T-helper 17 cell (primary cell): ENCODE measurements at places on chromosomes 3 and 15. TPM values are rescaled to one million over a fixed set of nuclear protein-coding genes. Genes with fewer than 3 reads are reported as not detected.

DNA sequence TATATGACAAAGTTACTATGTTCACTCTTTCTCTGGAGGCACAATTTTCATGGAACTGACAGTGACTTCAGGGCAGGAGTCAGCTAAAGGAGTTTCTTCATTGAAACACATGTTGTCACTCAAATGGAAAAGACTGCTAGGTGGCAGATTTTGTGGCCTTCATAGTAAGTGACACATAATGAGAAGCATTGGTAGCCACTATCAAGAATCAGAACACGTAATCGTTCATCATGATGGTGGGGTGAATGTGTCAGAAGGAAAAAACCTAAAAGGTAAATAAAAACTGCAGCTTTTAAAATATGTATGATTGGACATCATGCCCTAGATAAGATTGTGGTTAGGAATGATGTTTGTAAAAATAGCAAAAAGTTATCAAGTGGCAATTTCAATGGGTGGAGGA lies 1491.0 kb downstream of the SI start:
- DNase-seq, result no peak

DNA sequence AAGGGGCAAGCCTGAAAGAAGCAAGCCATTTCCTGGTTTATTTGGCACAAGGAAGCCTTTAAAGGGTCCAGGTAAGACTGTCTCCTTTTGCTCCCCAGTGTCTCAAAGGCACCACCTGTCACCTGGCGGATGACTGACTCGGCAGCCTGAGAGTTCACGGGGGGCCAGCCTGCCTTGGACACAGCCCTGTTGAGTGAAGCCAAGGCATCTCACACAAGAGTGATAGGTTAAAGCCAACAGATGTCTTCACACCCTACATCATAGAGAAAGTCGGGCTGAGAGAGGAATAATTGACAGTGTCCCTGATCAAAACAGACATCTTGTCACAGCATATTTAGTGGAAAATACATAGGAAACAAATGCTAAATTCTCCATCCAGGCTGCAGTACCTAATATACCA lies 28.2 kb upstream of the LIPC start:
- DNase-seq, result no peak

DNA sequence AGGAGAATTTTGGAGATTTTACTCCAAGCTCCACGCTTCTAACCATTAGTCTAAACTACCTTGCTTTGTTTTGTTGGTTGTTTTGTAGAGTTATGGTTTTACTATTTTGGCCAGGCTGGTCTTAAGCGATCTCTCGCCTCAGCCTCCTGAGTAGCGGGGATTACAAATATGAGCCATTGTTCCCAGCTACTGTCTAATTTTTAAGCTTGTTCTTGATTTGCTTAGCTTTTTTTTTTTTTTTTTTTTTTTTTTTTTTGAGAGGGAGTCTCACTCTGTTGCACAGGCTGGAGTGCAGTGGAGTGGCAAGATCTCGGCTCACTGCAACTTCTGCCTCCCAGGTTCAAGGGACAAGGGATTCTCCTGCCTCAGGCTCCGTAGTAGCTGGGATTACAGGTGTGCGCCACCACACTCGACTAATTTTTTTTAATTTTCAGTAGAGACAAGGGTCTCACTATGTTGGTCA lies 28.5 kb downstream of the EFCAB12 start:
- DNase-seq, result no peak

GRCh38 chr3:150494411-150494977 lies 51.8 kb downstream of the SERP1 start:
- DNase-seq, result no peak

- no peak for DNase-seq
Measured at GRCh38 chr3:112096176-112096575, 10.0 kb downstream of the C3orf52 start.

- DNase-seq, result no peak
Measured at GRCh38 chr15:79163395-79163794, 72.8 kb upstream of the RASGRF1 start.

GRCh38 chr15:85828874-85829273 lies 34.1 kb upstream of the KLHL25 start:
- no peak for DNase-seq

DNA sequence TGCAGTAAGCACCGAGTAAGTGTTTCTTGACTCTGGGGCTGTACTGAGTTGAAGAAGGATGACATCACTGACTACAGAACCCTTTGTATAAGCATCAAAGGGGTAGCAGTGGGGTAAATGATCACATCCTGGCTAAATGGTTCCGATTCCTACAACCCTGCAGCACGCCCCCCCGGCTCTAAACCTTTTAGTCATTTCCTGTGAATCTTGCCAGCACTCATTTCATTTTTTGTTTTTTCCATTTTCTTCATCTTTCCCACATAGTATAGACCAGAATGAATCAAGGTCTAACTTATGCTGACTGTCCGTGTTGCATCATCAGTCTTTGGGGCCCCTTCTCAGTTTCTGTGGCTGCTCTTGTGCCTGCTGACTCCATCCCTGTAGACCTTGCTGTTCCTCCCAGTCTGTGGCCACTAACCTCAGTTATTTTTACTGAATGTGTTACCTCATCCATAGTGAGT lies 383.1 kb upstream of the TPRG1 start:
- DNase-seq, result no peak

- DNase-seq, result no peak
Measured at GRCh38 chr3:153442799-153443487, 280.9 kb downstream of the RAP2B start.

DNA sequence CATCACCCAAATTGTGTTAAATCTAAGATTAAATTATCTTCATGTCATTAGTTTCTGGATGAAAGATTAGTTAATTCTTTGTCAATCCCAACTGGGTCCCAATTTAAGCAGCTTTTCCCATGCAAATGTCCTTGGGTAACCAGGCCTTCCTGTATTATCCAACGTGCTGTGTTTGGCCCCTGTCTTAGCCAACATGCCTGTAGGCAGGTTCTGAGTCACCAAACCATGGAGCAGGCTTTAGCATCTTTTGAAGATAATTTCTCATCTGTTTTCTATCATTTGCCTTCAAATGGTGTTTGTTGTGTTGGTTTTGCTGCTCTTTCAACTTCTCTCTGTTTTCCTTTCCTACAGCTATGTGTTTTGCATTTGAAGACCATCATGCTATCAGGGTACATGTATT lies 216.2 kb downstream of the ITPR1 start:
- DNase-seq, result no peak

DNA sequence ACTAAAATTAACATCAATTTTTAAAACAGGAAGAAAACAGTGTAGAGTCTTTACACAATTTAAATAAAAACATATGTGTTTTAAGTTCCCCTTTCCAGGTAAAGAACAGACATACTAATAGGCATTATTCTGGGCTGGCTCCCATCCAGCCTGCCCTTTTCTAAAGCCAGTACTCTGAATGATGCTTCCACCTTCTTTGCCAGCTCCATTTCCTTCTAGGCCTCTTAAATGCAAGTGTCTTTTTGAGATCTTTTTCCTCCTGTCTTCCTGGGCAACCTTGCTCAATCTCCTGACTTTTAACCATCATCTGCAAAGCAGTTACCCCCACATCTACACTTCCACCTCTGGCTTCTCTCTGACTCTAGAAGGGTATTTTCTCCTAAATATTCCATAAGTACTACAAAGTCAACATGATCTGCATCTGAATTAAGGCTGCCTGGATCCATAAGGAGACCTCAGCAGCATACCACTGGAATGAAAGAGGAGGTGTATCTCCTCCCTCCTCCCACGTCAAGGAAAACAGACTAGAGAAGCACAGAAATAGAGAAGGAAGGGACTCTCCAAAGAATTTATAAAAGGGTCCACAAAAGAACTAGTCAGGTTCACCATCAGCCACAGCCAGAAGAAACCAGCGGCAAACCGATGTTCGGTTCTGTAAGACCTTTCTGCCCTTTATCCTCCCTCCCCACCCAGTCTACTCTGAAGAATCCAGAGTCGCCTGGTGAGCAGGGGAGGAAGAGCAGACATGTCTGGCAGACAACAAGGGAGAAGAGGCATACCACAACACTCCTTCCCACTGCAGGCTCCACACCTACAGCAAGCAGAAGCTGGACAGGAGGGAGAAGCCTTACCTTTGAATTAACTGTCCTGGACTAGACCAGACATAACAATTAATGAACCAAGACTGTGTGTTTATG lies 47.1 kb downstream of the GOLIM4 start:
- DNase-seq, result no peak

DNA sequence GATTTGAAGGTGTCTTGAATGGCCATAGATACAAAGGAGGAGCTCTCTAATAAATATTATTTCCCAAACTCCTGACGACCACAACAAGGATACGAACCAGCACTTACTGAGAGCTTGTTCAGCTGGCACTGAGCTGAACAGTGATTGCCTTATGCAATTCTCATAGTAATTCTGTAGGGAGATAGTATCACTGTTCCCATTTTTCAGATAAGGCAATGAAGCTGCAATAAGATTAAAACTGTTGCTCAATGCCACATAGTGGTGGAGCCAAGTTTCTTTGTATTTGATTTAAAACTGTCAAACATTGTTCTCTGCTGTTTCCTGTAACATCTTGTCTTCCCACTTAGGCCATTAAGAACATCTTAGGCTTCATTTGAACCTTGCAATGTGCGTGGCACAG lies 163.9 kb downstream of the RPLP1 start:
- no peak for DNase-seq

- DNase-seq, result no peak
Measured at GRCh38 chr3:170621256-170621655, 35.4 kb upstream of the SLC7A14 start.

DNA sequence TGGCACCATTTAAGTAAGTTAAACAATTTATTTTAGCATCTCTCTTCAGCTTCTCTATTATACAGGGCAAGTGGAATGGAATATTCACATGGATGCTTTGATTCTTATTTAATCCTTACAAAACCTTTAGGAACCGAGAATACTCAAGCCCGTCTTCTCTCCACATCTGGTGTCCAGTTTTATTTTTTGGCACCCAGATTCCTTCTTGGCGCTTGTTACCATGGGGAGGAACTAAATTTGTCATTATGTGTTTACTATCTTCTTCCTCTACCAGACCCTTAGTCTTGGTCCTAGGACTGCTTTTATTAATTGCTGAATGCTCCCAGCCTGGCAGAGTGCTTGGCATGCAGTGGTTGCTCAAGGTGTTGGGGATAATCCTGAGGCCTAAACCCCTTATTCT lies 138.8 kb downstream of the CACNA2D3 start:
- DNase-seq, result no peak

DNA sequence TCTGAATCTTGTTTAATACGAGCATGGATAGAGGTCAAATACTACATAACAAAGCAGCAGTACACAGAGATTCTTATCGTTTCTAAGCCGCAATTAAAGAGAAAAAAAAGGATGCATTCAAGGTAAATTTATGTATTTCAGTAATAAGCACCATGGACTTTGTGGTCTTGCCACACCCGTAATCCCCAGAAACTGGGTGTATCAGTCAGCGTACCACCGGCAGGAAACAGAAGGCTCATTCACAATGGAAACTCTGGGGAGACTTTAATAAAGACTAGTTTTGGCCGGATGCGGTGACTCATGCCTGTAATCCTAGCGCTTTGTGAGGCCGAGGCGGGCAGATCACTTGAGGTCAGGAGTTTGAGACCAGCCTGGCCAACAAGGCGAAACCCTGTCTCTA lies 81.9 kb upstream of the ZNF280D start:
- no peak for DNase-seq

DNA sequence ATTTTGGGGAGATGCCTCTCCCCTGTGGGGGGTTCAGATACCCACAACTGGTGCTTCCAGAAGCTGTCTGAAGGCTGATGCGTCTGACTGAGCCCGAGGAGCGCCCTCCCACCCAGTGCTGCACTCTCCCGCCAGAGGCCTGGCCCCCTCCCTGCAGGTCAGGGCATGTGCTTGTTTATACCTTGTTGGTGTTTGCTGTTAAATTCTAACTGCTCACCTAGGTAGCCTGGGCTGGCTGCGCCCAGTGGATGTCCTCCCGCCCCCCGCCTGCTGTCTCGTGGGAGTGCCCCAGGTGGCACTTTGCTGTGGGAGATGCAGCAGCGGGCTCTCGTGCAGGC lies 12.9 kb downstream of the KLF13 start:
- DNase-seq, result no peak

DNA sequence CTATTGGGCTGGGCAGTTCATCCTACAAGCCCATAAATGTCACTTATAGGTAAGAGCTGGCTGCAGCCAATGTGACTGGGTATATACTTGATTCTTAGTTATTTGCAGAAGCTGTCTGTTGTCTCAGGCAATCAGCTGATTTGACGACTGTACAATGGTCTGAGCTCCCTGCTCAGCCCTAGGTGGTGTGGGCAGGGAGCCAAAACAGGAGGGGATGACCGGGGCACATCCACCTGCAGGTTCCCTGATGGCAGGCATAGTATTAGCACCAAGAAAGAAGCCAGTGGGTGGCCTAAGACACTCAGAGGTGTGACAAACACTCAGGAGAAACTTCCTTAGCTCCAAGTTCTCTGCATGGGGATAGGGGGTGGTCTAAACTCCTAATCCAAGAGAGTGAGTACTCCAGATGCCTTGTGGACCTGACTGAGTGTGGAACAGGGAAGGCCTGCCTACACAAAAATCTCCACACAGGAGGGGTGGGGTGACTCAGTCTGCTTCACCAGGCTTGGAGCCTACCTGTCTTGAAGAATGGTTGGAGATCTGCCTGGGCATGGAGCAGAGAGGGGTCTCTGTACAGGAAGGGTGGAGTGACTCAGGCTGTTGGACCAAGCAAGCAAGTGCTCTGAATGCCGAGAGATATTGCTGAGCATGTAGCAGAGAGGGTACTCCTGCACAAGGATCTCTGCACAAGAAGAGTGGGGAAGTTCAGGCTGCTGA lies 690.4 kb upstream of the NAALADL2 start:
- no peak for DNase-seq

DNA sequence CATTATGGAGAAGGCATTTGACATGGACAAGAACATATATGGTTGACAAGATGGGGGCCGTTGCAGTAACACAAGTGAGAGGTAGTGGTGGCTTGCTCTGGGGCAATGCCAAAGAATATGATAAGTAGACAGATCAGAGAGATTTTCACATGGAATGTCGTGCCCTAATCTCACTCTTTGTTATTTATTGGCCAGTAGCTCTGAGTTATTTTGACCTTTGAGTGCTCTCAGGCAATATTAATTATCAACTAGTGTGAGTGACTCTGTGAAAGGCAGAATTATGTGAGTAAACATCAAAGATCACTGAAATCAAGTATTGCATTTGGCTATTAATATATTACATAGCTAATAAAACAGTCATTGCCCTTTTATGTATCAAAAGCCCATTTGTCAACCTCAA lies 164.9 kb upstream of the ADAMTS9 start:
- DNase-seq, result no peak

GRCh38 chr3:134392336-134392983 lies 18.2 kb upstream of the AMOTL2 start:
- no peak for DNase-seq

CRYBG3 gene
- total RNA-seq, result 6.5 TPM

LSMEM2 gene
- total RNA-seq, result not detected

GASK1A gene
- not detected for total RNA-seq

GATM gene
- total RNA-seq, result not detected

CYP1A2 gene
- total RNA-seq, result not detected

TUSC7 gene
- total RNA-seq, result not detected

CATSPER2 gene
- 5.4 TPM for total RNA-seq

CFAP44 gene
- total RNA-seq, result 7.5 TPM

KLF15 gene
- not detected for total RNA-seq
